ENCODE measurements at places on chromosomes 7 and 10.

DNA sequence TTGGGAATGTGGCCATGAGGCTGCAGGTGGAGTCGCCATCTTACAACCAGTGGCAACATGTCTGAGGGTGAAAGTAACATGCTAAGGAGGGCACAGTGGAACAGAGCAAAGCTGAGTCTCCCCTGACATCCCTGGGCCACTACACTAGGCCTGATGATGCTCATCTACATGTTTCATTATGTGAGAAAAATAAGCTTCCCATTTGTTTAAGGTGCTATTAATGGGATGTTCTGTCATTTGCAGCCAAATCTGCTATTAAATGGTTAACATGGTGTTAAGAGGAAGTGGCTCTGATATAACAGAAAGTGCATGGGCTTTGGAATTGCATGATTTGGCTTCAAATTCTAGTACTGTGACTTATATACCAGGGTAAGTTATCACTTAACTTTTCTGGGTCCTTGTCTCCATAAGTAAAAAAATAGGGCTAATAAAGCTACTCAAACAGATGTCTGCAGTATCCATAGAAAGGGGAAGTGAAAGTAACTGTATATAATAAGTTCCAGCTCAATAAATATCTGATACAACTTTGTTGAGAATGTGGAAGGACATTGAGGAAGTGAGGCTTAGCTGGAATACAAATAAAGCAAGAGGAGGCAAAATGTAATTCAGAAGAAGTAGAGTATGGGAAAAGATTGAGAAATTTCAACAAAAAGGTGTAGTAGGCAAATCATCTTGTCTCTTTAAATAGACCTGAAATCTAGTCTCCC lies 158.9 kb downstream of the RTKN2 start:
- no peak for DNase-seq

- DNase-seq, result peak; percentile 67
Observed at GRCh38 chr7:107224374-107225223, 55.8 kb downstream of the HBP1 start.

- peak; percentile 83 for DNase-seq
Observed at GRCh38 chr10:32377458-32378259, 30.7 kb upstream of the EPC1 start.

DNA sequence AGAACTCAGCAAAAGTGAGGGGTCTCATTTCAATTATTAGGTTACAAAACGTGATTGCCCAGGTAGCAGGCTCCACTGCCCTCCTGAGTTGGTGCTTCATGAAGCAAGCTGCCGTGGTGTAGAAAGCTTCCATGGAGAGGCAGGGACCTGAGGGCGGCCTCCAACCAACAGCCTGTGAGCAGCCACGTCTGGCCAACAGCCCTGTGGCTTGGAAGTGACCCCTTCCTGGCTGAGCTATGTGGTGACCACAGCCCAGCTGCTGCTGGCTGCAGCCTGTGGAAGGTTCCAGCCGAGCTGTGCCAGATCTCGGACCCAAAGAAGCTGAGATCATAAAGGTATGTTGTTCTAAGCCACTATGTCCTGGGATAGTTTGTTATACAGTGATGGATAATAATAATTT lies 122.5 kb upstream of the KLF6 start:
- DNase-seq, result no peak

DNA sequence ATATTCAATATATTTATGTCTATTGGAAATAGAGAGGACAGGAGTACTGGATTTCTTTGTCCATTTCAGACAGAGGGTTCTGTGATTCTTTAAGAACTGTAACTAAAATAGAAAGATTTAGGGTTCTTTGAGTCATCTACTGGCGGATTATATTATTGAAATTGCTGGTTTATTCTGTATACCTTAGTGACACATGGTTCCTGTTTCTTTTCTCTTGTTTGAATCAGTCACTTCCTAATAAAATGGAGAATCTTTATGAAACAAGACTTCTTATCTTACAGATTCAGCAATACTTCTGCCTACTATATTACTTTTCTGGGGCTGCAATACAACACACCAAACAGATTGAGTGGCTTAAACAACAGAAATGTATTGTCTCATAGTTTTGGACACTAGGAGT lies 20.8 kb upstream of the ZNF800 start:
- no peak for DNase-seq

GRCh38 chr7:50310361-50310760 lies 5.8 kb downstream of the IKZF1 start:
- no peak for DNase-seq

- no peak for DNase-seq
Observed at GRCh38 chr7:148669927-148670326, 28.8 kb upstream of the CUL1 start.

DNA sequence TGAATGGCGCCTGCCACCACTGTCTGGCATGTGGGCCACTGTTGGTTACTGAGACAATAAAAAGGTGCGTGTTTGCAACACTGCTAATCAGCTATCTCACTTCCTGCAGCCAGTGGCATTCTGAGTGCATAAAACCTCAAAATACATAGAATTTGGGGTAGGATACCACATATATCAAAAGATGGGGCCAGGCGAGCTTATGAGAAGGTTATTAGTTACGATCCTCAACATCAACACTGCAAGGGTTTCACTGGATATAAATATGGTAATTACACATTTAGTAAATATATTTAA lies 200.2 kb downstream of the WDR37 start:
- DNase-seq, result no peak

- no peak for DNase-seq
Observed at GRCh38 chr10:46330894-46331293, 44.1 kb downstream of the ANTXRL start.

GRCh38 chr7:120988591-120989256 lies at the start of gene CPED1:
CPED1 (plus strand) TSS chr7:120988711; CDS start chr7:120989622, 911 bp downstream.
- peak; percentile 81 for DNase-seq

GRCh38 chr10:98391578-98391991 lies 23.4 kb downstream of the PYROXD2 start:
- no peak for DNase-seq

DNA sequence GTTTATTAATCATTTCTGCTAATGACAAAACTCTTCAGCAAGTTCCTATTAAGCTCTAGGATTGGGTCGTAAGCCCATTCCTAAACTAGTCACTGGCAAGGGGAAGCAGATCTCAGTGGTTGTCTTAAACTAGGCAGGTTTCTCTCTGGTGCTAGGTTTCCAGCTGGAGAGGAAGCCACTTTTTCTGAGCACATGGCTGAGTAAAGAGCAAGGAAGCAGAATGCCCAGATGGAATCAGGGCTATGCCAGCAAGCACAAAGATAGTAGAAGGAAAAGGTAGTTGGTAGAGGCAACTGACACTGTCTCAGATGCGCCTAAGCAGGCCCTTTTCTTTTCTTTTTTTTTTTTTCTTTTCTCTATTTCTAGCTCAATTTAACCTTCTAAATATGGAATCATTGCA lies 224.9 kb downstream of the EXOC4 start:
- no peak for DNase-seq

- DNase-seq, result peak; percentile 72
Observed at GRCh38 chr10:124450012-124450782, at the start of gene NKX1-2. NKX1-2 (minus strand) TSS chr10:124450035; CDS start chr10:124449943, 92 bp downstream.

DNA sequence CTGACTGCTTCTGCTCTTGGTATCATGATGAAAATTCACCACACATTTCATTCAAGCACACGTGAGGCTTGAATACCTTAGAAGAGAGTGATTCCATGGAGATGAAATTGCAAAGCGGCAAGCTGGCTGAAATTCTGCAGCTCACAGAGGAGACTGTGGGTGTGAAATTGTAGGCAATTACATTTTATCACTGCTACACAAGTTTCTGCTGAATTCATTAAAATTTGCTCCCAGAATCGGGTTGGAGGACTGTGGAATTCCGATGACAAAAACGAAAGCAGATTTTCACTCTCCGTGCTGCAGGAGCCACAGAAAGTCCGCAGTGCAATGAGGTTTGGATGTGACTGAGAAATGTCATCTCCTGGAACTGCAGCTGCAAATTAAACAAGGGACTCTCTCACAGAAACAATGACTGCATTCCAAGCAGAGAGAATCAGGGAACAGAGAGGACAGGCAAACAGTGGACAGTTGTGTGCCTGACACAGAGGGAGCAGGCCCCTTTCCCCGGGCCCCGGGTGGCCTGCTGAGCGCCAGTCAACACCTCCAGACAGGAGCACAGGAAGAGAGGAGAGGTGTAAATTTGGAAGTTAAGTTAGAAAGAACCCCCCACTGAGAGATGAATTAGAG lies 109.1 kb downstream of the C10orf90 start:
- DNase-seq, result peak; percentile 63

DNA sequence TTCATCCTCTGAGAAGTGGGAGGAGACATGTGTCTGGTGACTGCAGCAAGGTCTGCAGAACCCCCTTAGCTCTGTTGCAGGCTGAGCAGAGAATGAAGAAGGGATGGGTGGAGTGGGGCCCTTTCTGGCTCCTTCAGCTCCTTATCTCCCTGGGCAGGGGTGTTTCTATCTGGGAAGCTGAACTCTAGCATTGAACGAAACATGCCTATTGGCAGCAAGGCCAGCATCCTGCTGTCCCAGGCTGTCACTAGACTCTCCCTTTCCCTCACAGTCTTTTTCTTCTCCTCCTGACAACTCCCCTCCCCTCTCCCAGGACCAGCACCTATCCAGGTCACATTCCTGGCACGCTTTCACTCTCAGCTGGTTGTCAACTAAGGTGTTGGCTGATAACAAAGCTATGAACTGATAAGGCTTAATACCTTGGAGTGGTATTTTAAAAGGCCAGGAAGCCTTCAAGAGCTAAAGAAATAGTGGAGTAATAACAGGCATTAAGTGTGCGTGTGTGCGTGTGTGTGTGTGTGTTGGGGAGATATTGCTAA lies 128.8 kb upstream of the FZD8 start:
- DNase-seq, result no peak

DNA sequence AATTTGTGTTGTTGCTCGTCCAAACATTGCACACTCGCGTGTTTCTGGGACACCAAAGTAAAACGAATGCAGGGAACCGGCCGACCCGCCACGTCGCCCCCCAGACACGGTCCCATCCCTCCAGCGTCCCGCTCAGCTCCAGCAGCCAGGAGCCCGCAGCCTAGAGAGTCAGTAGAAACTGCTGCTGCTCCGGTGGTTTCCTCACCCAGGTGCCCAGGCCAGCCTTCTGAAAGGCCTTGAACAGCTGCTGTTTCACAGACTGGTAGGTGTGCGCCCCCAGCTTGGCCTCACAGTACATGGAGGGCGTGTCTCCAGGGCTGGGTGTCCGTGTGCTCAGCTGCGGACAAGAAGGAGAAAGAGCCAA lies 126.8 kb downstream of the WDR37 start:
- DNase-seq, result no peak

GRCh38 chr10:4344492-4344994 lies 481.5 kb upstream of the AKR1E2 start:
- DNase-seq, result no peak

DNA sequence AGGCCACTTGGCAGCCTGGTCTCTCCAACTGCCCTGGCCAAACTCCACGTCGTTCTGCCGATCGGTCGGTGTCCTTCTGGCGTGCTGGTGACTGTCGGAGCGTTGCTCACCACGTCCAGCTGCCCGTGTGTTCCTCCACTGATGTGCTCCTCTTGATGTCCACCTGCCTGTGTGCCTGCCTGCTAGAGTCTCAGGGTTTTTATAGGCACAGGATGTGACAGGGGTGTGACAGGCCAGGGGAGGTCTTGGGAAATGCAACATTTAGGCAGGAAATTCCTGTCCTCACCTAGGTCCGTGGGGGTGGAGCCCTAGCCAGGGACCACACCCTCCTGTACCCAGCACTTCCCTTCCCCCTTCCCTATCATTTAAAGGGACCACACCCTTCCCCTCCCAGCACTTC lies 25.2 kb upstream of the CFAP46 start:
- no peak for DNase-seq

DNA sequence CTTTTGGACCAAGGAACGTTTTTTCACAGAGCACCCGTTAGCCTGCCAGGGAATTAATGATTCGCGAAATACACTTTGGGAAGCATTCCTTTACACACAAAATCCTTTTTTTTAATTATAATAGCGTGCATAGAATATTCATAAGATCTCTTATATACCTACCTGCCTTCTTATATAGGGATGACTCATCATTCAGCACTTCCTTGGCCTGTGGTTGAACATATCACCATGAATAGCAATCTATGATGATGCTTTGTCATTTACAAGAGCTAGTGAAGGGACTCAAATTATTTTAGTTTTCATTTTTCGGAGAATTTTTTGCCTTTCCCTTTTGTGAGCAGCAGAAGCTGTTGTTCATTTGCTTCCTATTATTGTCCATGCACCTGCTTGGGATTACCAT lies 97.0 kb downstream of the CDH23 start:
- DNase-seq, result no peak

DNA sequence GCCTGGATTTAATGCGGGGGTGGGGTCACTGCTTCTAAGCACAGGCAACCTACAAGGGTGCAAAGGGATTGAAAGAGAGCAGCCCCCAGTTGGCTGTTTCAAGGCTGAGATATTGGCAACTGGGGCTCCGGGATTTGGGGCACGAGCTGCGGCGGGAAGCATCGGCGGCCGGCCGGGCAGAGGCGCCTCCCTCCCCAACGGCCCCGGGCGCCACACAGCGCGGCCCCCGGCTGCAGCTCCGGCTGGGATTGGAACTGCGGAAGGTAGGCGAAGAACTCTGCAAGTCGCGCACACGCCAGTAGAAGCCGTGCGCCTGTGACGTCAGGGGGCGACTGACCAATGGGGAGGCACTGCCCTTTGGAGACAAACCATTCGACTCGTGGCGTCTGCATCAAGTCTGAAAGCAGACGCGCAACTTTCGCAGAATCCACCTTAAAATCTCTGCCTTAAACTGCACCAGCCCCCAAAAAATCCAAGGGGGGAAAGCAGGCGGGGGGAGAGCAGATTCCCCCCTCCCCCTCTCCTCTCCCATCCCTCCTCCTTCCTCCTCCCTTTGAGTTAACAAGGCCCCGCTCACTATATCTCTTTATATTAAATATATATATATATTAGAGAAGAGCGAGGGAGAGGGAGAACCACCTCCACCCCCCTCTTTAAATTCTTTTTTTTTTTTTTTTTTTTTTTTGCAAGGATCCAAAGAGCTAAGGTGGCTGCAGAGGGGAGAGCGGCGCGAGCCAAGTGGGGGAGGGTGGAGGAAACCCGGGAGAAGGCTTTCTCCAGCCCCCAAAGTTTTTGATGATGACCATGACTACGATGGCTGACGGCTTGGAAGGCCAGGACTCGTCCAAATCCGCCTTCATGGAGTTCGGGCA lies at the start of gene DLX6:
TSS of gene DLX6 (plus strand) at position 371 of the 872 bp plus-strand sequence. CDS start at position 796, 425 bp downstream.
- DNase-seq, result peak; percentile 87

DNA sequence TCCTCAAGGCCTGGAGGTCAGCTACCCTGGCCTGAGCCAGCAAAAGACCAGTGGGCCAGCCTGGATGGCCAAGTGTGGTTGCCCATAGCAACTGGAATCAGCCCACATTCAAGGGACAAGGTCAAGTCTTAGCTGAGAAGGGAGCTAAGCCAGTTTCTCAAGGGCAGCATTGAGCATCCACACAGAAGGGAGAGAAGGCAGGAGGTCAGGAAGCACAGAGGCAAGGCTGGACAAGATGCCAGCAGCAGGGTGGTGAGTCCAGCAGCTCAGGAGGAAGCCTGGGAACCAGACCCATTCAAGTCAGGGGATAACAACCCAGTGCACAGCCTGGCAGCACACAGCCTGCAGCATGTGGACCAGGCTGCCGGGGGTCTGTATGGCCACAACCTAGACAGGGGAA lies 54.0 kb upstream of the ZMIZ1 start:
- no peak for DNase-seq
